ENCODE measurements at places on chromosomes 4 and X.

- no peak for DNase-seq
These were observed 733.7 kb upstream of the PABPC4L start for GRCh38 chr4:134935320-134935719.

- no peak for DNase-seq
These were observed 22.4 kb downstream of the RS1 start for GRCh38 chrX:18649498-18649951.

GRCh38 chr4:5656415-5656814, 51.9 kb downstream of the EVC2 start:
- DNase-seq: no peak

- DNase-seq: no peak
These were observed 352.7 kb upstream of the IGFBP7 start for GRCh38 chr4:57462843-57463242.

- no peak for DNase-seq
These were observed 977 bp upstream of the RBBP7 start for GRCh38 chrX:16870862-16871815.

- DNase-seq: no peak
These were observed 627.8 kb downstream of the ADGRL3 start for GRCh38 chr4:61827907-61828391.

- no peak for DNase-seq
These were observed 125.5 kb upstream of the NRK start for GRCh38 chrX:105696870-105697269.

- no peak for DNase-seq
These were observed 125.5 kb upstream of the ARMCX2 start for GRCh38 chrX:101785142-101785541.
